ENCODE measurements at places on chromosomes 5 and 9.

DNA sequence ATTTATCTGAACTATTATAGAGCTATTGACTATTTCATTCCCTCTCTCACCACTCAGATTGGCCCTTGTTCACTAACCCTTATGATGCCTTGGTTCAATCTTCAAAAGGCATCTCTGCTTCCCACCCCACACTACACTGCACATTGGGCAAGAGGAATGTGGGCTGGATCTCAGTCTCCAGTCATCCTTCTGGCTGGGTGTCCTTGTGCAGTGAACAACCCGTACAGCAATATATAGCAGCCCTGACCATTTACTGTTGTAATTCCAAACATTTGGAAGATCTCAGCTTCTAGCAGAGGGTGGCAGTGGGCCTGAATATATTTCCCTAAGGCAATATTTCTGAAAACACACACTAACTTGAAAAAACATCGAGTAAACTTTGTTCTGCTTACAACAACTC, 199.2 kb upstream of the GDNF start:
- no peak for DNase-seq

- no peak for DNase-seq
Measured at GRCh38 chr5:151758141-151758429, 346 bp downstream of the ATOX1 start.

DNA sequence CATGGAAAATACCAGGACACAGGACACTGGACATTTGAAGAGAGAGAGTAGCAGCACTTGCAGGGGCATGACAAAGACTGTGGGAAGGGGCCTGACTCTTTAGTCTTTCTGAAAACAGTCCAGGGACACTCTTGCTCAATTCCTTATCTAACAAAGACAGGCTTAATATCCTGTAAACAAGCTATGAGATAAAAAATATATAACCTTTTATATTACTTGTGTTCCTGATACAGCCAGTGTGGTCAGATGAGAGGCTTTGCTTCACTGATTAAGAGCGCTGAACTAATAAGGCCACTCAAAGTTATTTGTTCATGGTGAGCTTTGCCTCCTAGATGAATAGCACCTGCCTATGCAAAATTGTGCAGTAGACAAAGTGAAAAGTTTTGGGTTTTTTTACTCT, 518.7 kb downstream of the LRRC70 start:
- DNase-seq: no peak

- no peak for DNase-seq
Measured at GRCh38 chr5:34657988-34658387, 1.9 kb downstream of the RAI14 start.

DNA sequence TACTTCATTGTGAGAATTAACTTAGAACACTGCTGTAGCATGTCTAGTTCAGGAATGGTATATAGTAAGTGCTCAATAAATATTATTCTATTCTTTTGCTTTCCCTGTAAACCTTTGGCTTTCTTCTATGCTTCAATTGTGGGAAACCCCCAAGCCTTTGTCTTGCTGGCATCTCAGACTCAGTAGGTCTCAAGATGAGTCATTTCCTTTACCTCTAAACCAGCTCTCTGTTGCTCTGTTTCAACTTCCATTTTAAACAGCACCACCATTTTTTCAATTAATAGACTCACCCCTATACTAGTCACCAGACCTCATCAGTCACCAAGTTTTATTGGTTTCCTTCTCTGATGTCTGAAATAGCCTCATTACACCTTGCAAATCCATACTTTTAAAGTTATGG, 43.5 kb downstream of the DMAC1 start:
- DNase-seq: no peak

GRCh38 chr9:32877639-32878217, 94.4 kb downstream of the TMEM215 start:
- no peak for DNase-seq

- DNase-seq: no peak
Measured at GRCh38 chr5:58211441-58211840, 248.4 kb downstream of the PLK2 start.

GRCh38 chr5:163809473-163809872, 304.1 kb downstream of the MAT2B start:
- DNase-seq: no peak

DNA sequence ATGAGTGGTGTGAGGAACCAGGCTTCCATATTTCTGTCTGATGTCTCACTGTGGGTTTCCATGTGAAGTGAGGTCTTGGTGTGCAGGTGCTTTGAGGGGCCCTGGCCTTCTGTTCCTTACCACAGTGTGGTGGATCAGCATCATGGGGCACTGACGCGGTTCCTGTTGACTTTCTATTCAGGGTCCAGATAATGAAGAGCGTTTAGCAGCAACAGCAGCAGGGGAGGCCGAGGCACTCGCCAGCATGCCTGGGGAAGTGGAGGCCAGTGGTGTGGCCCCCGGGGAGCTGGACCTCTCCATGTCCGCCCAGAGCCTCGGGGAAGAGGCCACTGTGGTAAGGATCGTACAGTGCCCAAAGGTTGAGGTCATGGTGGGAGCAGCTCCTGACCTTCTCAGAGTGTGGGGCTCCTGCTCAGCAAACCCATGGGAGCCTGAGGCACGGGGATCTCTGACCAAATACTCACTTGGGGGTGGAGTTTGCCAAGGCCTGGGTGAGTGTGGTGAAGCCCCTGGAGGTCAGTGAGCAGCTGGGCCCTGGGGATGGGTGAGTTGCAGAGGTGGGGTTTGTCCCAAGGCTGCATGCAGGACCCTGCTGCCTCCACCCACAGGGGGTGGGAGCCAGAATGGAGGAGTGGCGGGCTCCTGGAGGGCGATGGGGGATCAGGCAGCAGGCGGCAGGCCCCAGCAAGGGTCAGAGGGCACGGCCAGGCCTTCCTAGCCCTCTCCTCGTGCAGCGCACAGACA, 61.2 kb downstream of the COL15A1 start:
- no peak for DNase-seq

GRCh38 chr9:86531273-86531970, 177.2 kb upstream of the TUT7 start:
- no peak for DNase-seq

DNA sequence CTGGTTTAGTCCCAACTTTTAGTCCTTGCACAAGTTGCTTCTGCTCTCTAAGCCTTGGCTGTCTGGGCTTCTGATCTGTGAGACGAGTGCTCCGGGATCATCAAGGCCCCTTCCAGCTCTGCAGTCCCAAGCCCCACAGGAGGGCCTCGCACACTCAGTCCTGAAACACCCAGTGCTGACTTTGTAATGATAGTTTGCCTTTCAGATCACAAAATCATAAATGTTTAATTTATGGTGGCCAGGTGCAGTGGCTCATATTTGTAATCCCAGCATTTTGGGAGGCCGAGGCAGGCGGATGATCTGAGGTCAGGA, 95.9 kb upstream of the SLC25A48 start:
- DNase-seq: no peak

GRCh38 chr9:87138128-87139040, 191.1 kb upstream of the GAS1 start:
- DNase-seq: no peak
